ENCODE measurements at places on chromosomes 2 and 18. TPM values are rescaled to one million over a fixed set of nuclear protein-coding genes. Genes with fewer than 3 reads are reported as not detected.

The TMEM163 gene
- total RNA-seq: 0.26 TPM

The MARCHF4 gene
- 2.1 TPM for total RNA-seq

The ERBB4 gene
- total RNA-seq: 7.7 TPM

The CENPA gene
- total RNA-seq: 4.2 TPM

The OTOF gene
- not detected for total RNA-seq

The DCTN1 gene
- total RNA-seq: 185 TPM

The ARHGAP25 gene
- 0.50 TPM for total RNA-seq

The UGT1A4 gene
- total RNA-seq: not detected

The PRKCE gene
- 10.8 TPM for total RNA-seq

The SNTG2 gene
- not detected for total RNA-seq
